ENCODE measurements at places on chromosomes 3 and 15. TPM values are rescaled to one million over a fixed set of nuclear protein-coding genes. Genes with fewer than 3 reads are reported as not detected.
A peak's percentile ranks its signal among the peaks of the same experiment; 100 is the strongest.

DNA sequence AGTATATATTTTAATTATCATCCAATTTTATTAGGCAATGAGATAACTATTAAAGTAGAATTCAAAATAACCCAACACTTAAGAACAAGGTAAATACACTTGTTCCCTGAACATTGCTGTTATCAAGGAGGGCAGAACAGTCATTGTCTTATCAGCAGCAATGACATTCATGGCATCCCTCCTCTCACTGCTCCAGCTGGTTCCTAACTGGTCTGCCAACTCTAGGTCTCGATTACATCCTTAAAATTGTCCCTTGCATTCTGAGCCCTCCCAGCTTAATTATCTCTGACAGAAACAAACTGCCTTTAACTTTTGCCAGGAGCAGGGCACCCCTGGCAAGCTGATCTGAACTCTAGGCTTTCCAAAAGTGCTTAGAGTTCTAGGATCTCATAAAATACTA lies 14.0 kb upstream of the DYNC1LI1 start:
- no peak for DNase-seq

DNA sequence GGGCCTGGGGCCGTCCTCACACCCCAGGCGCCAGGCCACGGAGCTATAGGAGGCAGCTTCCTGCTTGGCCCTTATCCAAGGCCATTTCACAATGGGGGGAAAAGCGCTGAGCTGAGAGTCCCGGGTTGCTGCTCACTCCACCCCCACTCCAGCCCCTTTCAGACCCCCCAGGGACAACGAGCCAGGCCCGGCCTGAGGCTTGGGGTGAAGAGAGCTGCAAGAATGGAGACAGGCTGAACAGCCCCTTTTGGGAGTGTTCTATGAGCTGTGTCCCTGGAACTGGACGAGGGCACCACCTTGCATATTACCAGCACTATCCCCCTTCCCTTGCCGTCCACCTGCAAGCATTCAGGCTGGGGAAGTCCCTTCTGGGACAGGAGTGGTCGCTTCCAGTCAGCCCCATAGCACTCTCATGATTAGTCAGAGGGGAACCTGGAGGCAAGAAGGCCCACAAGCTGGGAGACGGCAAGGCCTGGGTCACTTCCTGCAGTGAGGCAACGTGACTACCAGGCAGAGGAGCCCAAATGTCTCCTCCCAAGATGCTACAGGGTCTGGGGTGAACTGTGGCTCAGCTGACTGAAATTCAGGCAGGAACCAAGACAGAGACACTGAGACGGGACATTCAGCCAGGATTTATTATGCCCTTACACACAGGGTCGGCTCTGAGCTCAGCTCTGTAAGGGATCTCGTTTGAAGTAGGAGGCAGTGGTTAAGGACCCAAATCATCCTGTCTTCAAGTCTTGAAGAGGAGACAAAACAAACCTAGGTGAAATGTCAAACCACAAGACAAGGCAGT lies 8.6 kb upstream of the SRP14 start:
- DNase-seq: no peak

GRCh38 chr3:182234881-182235280 lies 523.2 kb downstream of the SOX2 start:
- no peak for DNase-seq

- no peak for DNase-seq
These were observed 185.5 kb downstream of the GAP43 start for GRCh38 chr3:115808816-115809215.

DNA sequence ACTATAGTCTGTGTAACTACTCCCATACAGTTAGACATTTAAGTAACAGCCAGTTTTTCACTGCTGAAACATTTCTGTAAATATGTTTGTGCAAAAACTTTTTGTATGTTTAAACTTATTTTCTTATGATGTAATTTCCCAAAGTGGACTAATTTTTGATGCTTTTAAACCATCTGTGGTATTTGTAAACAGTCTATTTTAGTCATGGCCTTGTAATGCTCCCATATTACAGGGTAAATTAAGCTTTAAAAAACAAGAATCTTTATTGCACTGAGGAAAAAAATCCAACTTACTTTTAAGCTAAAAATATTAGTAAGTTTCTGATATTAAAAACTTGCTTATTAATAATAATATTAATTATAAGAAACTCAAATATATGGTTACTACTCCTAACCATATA lies 13.5 kb downstream of the CCDC14 start:
- no peak for DNase-seq

DNA sequence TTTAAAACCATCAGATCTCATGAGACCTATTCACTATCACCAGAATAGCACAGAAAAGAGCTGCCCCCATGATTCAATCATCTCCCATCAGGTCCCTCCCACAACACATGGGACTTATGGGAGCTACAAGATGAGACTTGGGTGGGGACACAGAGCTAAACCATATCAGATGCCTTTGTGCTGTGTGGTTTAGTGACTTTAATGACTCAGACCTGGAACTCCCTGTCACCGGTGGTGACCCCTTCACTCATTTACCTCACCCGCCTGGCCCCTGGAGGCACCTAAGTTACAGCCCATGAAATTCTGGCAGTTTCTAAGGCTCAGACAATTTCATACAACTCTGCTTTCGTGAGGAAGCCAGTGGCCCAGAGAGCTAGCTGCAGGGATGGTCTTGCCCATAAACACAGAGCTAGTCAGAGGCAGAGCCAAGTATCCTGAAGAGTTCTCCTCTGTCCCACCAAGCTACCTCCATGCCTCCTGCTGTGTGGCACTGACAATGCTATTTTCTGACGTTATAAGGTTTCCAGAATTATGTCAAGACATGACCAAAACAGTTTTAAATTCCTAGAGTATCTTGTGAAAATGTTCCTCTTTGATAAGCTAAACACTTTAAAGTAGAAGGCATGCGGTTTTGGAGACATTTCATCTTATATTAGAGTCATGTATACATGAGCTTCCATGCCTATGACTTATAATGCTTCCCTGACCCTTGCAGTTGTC lies 231.1 kb upstream of the IL12A start:
- no peak for DNase-seq

- no peak for DNase-seq
These were observed 38.8 kb downstream of the CPA3 start for GRCh38 chr3:148903941-148904340.

GRCh38 chr3:88220126-88220525 lies 70.4 kb downstream of the C3orf38 start:
- no peak for DNase-seq

DNA sequence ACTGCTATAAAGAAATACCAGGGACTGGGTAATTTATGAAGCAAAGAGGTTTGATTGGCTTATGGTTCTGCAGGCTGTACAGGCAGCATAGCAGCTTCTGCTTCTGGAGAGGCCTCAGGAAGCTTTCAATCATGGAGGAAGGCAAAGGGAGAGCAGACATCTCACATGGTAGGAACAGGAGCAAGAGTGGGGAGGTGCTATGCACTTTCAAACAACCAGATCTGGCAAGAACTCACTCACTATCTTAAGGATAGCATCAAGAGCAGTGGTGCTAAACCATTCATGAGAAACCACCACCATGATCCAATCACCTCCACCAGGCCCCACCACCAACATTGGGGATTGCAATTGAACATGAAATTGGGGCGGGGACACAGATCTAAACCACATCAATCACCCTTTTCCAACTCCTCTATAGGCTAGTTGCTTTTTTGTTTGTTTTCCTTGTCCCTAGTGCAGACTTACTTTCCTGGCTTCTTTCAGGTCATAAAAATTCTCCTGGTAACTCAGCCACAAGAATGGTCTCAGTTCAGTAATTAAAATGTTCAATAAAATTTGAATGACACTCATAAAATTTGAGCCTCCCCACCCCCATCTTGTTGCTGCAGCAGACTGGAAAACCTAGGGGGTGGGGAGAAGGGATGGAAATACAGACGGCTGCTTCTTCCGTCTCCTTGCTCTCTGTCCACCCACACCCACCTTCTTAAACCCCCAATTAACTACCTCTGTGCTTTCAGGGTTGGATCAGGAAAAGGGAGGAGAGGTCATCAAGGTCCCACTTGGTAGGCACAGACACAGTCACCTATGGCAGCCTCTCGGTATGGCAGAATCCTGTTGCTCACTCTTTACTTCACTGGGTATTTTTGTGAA lies 16.3 kb upstream of the TIPARP start:
- no peak for DNase-seq

GRCh38 chr15:36961956-36962355 lies 138.4 kb downstream of the MEIS2 start:
- DNase-seq: no peak

- DNase-seq: no peak
These were observed 217.0 kb downstream of the ZNF621 start for GRCh38 chr3:40741729-40742128.

GRCh38 chr3:112561484-112561733 lies 353 bp downstream of the ATG3 start:
- no peak for DNase-seq

DNA sequence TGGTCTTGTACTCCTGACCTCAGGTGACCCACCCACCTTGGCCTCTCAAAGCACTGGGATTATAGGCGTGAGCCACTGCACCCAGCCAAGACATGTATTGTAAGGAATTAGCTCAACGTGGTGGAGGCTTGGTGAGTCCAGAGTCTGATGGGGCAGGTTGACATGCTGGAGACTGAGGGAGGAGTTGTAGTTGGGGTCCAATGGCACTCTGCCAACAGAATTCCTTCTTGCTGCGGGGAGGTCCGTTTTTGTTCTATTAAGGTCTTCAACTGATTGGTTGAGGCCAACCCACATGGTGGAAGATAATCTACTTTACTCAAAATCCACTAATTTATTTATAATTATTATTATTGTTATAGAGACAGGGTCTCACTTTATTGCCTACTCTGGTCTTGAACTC lies 30.1 kb downstream of the PLA2G4D start:
- DNase-seq: no peak

- no peak for DNase-seq
These were observed 61.2 kb downstream of the RFTN1 start for GRCh38 chr3:16452261-16452660.

- DNase-seq: no peak
These were observed 2.1 kb downstream of the TNFAIP8L3 start for GRCh38 chr15:51092480-51093040.

- DNase-seq: no peak
These were observed 19.2 kb upstream of the UBE2Q2 start for GRCh38 chr15:75823860-75824613.

DNA sequence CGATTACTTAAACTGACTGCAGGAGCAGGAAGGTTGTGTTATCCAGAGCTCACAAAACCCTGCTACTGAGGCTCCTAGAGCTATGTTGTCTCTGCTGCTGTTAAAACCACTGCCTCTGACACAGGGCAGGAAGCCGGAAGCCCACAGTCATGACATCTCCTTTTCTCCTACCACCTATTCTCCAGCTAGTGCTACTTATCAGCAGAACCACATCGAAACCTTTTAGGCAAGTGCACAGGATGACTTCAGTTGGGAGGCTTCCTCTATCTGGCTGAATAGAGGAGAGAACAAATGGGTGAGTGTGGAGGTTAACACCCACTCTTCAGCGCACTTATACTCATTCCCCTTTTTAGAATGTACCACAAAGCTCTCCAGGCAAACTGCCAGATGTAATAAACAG lies 638.0 kb downstream of the OTOL1 start:
- DNase-seq: no peak

DNA sequence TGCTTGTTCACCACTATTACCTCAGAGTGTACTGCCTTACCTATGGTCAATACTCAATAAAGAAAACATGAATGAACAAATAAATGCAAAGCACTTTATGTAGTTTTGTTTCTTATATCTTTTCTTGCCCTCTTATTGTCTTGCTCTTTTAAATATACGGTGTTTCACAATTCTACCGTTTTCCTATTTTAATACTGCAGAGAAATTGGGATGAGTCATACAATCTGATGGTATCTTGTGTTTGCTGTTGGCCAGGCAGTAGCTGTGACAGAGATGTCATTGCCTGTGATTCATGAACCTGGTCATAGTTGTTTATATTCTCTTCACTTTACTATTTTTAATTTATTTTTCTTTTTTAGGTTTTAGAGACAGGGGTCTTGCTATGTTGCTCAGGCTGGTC lies 48.3 kb downstream of the SERP1 start:
- peak; percentile 22 for DNase-seq

The DUOXA2 gene
- not detected for polyA plus RNA-seq

The WWTR1 gene
- polyA plus RNA-seq: 94.5 TPM

The GP5 gene
- polyA plus RNA-seq: 0.02 TPM
